ENCODE measurements at places on chromosomes 4 and X.

DNA sequence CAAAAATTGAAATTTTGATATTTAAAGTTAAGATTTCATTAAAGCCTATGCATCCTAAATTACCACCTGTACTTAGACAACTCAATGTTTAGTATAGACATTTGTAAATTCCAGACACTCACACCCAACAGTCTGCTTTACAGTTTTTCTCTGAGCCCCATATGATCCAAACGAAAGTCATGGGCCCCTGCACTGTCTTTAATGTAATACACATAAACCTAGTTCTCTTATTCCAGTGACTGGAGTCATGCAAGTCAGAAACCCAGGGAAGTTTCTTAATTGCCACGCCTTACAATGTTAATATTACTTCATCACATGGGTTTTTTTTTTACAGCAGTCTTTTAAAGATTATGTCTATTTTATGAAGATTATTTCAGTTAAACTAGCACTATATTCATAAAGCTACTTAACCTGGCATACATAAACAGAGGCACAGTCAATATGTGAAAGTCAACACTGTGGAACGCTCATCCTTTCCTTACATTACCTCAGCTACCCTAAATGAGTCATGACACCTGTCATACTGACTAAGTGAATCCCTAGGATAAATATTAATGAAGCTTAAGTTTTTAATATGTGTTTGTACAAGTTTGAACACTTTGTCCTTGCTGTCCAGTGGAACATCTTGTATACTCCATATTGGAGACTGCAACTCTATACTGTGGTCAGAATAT is 67.7 kb upstream of the H2AZ1 start:
- no peak for DNase-seq

GRCh38 chrX:18692541-18692940 is 14.9 kb upstream of the PPEF1 start:
- no peak for DNase-seq

DNA sequence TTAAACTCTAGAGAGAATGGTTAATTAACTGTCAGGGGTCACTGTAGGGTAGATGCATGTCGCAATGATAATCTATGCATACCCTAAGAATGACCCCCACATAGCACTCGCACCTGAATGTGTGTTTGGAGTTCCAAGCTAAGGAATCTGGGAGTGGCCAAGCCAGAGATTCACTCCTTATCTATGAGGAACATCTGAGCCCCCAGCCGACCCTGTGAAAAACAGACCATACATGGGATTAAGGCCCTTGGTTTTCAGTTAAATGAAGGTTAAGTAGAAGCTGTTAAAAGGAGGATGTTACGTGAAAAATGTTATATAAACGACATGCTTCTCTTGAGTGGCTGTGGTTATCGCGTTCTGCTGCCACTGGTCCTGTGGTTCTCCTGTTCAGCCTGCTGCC is 147.2 kb downstream of the RELL1 start:
- DNase-seq = no peak

- no peak for DNase-seq
Measured at GRCh38 chrX:121570072-121570841, 522.8 kb downstream of the GLUD2 start.

DNA sequence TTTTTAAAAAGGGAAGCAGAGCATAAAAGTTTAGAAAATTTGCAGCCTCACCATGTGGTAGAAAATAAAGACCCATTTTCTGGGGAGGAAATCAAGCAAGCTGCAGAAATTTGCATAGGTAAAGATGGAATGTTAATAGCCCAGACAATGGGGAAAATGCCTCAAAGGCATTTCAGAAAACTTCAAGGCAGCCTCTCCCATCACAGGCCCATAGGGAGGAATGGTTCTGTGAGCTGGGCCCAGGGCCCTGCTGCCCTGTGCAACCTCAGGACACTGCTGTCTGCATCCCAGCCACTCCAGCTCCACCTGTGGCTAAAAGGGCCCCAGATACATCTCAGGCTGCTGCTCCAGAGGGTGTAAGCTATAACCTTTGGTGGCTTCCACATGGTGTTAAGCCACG is 137.9 kb downstream of the INPP4B start:
- DNase-seq = no peak

DNA sequence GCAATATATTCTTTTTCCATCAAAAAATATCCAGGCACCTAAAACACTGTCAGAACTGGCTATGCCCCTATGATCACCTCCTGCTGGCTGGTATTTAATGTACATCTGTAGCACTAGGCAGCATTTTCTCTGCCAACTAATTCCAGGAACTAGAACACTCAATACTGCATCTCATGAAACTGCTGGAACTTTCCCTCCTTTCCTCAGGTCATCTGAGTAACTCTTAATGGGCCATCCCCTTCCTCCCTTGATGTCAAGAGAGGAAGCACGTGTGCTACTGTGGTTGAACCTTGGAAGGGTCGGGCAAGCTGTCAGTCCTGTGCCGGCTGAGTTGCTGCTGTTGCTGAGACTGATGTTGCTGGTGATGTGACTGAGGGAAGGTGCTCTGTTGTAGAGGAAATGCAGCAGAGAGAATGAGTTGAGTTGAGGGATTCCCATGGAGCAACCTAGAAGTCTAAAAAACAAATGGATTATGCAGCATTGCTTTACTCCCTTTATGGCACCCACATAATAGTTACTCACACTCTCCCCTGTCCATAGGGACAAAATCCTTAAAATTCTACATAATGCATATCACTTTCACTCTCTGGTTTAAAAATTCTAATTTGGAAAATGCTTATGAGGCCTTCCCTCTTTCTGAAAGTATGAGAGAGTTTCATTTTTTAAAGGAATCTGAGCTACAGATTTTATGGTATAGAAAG is 39.5 kb downstream of the TMEM165 start:
- DNase-seq = no peak

GRCh38 chr4:158945529-158946108 is 157.3 kb upstream of the RAPGEF2 start:
- DNase-seq = no peak

DNA sequence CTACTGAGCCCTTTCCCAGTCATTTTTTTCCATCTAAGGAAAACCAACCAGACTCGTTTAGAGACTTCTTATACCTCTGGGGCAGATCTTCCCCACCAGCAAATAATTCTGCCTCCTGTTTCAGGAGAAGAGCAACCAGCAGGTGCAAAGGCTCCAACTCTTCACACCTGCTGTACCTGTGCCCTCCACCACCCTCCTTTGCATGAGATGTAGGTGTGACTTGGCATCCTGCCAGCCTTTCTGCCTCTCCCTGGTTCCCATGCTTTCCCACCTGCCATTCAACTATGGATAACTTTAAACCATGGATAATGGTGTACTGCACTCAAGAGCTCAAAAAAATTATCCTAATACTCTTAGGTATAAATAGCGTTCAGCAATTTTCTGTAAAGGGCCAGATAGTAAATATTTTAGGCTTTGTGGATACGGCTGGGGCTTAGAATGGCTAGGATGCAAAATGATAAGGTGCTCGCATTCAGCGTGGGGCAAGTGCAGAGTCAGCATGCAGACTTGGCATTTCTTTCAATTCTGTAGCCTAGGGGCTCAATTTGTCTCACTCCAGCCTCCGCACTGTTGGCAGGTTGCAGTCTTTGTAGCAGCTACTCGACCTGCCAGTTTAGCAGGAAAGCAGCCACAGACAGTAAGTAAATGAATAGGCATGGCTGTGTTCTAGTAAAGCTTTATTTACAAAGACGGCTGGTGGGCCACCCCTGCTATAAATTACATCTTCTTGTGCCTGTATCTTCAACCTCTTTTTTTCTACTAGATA is 79.8 kb downstream of the HCCS start:
- no peak for DNase-seq
